ENCODE measurements at places on chromosomes 5 and 9.

DNA sequence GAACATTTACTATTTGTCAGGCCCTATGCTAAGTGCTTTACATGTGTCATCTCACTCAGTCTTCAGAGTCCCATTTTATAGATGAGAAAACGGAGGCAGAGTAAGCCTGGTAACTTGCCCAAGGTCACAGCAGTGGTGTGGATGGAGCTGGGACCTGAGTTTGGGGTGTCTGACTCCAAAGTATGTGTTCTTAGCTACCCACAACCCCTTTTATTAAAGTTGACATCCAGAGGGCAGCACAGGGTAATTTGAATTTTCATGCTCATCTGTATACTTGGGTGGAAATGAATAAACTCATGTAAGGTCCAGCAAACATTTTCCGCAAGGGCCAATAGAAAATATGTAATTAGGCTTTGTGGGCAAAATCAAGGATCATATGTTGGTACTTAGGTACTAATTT, 93.4 kb upstream of the SLC25A48 start:
- DNase-seq = no peak

DNA sequence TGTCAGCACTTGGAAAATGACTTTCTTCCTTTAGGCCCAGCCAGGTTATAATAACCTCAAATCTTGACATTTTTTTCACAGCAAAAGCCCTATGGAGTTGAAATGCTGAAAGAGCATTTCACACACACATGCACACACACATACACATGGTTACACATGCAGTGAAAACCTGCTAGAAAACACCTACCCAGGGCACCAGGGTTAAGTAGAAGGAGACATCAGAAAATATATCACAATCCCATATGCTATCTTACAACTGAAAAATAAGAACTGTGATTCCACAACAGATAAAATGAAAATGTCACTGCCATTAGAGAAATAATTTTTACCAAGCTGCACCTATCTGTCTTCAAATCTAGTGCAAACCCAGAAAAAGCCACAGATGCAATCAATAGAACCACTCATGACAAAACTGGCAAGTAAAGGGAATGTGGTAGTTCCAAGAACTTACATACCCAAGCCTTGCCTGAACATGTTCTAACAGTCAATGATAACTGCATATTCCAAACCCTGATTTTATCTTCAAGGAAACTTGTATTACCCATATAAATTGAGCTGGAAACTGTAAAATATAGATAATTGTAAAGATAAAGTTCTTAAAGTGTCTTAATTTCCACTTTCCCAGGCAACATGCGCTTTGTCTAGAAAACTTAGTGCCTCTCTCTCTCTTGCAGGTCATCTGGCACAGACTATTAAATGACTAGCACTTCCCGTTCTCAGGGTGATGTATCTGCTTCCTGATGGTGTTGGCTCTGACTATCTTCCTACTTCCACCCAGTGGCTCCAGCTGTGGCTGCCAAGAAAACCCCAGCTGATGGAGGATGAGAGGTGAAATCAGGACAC, 250.2 kb upstream of the PTGER4 start:
- DNase-seq = no peak

GRCh38 chr9:85553475-85553874, 188.3 kb downstream of the AGTPBP1 start:
- DNase-seq = peak; percentile 17

- no peak for DNase-seq
These were observed 313.7 kb upstream of the IRX4 start for GRCh38 chr5:2196416-2196815.

GRCh38 chr5:31385774-31386537, 145.9 kb downstream of the DROSHA start:
- no peak for DNase-seq

DNA sequence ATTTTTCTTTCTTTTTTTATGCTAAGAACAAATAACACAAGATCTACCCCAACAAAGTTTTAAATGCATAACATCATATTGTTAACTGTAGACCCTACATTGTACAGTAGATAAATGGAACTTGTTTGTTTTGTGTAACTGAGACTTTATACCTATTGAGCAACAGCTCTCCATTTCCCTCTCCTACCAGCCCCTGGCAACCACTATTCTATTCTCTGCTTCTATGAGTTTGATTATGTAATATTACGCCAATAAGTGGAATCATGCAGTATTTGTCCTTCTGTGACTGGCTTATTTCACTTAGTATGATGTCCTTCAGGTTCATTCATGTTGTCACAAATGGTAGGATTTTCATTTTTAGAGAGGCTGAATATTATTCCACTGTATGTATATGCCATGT, 308.2 kb upstream of the PRR16 start:
- DNase-seq = no peak

DNA sequence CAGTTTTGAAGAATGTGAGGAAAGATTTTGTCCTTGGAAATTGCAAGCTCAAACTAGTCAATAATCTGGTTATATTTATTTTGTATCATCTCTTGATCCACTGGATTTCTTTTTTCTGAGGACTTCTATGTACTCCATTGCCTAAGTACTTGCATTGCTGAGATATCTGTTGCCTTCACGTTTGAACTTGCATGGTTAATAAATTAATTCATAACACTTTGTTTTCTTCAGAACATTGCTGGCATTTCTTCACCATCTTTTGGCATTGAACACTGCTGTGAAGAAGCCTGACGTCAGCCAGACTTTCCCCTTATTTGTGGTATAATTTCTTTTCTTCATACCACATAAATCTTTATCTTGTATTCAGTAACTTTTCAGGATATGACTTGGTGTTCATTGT, 246.0 kb upstream of the KIF2A start:
- DNase-seq = no peak

GRCh38 chr9:105144076-105144475, 100.4 kb upstream of the SLC44A1 start:
- DNase-seq = no peak

DNA sequence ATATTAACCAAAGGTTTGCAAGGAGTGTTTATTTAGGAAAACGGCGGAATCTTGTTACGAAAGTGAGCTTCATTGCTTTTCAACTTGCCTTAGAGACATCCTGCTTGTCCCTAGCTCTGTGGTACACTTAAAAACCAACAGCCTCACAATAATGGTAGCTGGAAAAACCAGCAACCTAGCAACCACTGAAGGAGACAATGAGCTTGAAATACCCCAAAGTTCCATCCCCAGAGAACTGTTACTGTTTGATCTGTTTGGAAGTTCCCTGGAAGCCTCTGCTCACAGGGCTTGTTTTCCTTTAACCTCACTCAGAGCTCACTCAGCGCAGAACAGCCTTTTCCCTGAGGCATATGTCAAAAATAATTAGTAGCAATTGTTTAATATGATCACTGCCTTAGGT, 43.2 kb downstream of the SH3TC2 start:
- no peak for DNase-seq

DNA sequence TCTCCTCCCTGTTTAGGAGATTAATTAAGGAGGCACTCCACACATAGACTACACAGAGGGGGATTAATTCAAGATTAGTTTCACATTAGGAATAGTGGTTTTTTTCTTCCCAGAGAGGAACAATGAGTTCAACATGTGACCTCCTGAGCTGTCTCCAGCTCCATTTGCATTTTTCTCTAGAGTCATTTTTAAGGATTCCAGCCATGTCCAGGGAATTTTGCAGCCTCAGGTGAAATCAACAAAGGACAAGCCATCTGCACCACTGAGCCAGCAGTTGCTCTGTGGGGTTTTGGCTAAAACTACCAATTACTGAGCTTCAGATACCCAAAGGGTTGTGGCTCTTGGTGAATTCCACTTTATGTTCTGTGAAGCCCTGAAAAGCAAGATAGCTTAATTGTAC, 258.5 kb upstream of the PPP1R2B start:
- no peak for DNase-seq

GRCh38 chr5:99317136-99317535, 388.3 kb upstream of the CHD1 start:
- no peak for DNase-seq

DNA sequence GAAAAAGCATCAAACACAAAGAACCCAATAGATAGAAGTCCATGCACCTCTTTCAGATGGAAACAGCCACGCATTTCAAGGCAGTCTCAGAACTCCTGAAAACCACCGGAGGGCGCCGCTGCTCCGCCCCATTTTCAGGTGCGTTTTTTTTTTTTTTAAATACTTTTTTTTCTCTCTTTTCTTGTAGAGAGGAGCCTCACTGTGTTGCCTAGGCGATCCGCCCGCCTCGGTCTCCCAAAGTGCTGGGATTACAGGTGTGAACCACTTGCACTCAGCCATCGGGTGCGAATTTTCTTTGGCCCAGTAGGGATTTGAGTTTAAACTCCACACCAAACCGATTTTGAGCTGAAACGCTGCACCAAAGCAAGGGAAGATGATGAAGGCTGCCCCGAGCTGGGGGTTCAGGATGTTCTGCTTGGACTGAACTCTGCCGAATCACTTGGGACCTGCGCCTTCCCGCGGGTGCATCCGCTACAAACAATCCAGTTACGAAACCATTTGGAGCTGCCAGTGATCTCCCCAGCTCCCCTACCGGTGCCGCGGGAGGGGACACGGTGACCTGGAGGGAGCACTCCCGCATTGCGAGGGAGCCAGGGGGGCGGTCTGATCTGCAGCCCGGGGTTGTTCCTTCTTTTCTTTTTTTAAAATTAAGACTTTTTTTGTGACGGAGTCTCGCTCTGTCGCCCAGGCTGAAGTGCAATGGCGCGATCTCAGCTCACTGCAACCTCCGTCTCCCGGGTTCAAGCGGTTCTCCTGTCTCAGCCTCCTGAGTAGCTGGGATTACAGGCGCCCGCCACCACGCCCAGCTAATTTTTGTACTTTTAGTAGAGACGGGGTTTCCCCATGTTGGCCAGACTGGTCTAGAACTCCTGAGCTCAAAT, 1.4 kb downstream of the PTGR1 start:
- peak; percentile 52 for DNase-seq

DNA sequence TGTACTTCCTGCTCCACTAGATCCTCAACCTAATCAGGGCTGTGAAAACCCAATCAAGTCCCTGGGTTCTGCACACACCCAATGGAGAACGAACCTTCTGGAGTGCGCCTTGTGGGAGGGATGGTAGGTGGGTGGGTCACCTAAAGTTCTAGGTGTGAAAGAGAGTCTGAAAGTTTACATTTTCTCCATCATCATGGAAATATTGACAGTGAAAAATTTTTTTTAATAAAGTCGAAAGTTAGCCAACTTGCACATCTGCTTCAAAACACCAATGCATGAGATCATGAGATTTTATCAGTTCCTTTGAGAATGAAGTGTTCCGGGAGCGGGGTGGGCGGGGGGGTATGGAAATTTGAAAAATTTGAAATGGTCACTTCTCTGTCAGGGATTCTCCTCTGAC, 21.7 kb downstream of the TAF11L14 start:
- no peak for DNase-seq

DNA sequence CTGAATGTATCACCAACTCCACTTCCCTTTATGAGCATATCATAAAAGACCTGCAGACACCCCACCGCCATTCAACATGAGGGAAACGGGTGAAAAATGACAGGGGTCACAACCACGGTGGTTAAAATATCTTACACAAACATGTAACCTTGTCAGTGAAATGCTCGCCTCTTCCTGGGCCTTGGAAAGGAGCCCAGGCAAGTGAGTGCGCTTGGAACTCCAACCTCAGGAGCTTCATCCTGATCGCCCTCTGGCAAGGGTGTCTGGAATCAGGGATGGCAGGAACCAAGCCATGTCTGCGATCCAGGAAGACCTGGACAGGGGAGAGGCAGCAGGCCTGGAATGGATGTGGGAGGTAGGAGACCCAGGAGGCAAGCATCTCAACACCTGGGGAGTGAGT, 282.7 kb downstream of the GAS1 start:
- no peak for DNase-seq

- DNase-seq = no peak
These were observed 298.8 kb downstream of the NSG2 start for GRCh38 chr5:174344335-174344734.

DNA sequence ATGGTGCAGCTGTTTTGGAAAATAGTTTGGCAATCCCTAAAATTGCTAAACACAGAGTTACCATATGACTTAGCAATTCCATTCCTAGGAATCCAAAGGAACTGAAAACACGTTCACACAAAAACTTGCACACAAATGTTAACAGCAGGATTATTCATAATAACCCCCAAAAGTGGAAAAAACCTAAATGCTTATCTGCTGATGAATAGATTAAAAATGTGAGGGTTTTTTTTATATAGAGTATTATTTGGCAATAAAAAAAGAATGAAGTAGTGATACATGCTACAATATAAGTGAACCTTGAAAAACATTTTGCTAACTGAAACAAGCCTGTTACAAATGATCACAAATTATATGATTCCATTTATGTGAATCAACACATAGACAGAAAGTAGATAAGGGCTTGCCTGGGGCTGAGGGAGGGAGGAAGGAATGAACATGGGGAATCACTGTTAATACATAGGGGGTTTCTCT, 45.1 kb upstream of the TRIO start:
- DNase-seq = no peak

- DNase-seq = no peak
These were observed 174.8 kb downstream of the COL23A1 start for GRCh38 chr5:178415353-178415752.

DNA sequence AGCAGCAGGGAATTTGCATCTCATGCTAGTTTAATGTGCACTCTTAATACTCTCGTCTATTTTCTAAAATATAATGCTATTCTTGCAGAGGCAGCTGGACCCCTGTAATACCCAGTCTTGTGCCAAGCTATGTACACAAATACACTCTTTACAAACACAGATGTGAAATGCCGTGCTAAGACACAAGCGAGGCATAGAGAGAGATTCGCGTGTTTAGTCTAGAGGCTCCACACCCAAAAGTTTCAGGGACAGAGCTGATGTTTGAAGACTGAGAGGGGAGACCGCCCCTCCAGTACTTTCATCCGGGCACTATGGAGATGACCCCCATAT, 1.2 kb downstream of the DPYSL3 start:
- no peak for DNase-seq

DNA sequence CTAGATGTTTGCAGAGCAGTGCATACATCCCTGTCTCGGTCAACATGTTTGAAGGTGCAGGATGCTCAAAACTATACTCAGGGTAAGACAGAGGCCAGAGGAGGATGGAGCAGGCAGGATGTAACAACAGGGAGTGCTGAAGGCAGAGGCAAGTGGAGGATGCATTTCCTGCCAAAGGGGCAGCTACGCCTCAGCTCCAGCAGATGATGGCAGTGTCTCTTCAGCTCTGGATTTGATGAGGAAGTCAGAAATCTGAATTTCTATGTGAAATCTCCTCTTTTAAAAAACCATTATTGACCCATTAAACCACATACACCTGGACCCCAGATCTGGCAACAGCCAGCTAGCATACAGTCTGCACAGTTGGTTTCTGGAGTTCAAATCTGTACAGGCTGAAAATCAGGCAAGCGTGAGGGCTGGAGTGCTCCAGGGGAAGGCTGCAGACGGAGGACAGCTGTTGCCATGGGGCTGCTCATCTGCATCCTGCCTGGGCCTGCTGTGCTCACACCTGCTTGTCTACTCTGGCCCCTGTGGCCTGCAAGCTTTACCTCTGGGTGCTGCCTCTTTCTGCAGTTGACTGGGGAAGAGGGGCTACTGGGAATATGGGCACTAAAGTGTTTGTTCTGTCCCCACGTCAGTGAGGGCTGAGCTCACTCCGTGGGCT, 152.9 kb upstream of the SLC28A3 start:
- DNase-seq = no peak
